ENCODE measurements at places on chromosomes 16 and 17. TPM values are rescaled to one million over a fixed set of nuclear protein-coding genes. Genes with fewer than 3 reads are reported as not detected.

DNA sequence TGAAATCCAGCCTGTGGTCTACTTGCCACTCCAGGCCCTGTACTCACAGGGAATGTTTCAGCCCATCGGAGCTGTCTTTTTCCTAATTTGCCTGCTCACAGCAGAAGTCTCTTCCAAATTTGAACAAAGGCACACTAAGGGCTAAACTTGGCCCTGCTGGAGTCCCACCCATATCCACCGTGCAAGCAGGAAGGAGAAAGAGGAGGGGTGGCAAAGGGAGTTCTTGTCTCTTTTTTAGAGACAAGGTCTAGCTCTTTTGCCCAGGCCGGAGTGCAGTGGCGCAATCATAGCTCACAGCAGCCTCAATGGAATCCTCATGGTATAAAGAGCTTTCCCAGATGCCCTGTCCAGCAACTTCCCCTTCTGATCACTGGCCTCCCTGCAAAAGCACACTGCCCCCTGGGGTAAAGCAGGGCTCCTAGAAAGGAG, 2.7 kb upstream of the PRM1 start:
- DNase-seq: no peak
- no peak overlapping the region for H3K27ac ChIP-seq
- H3K27me3 ChIP-seq: no peaks in the 10 kb centered on the region
- H3K4me1 ChIP-seq: peaks cover 6% of the 10 kb centered on the region
- no peak overlapping the region for H3K4me3 ChIP-seq

GRCh38 chr17:35709874-35710273, 21.6 kb upstream of the RASL10B start:
- no peak overlapping the region for H3K27ac ChIP-seq
- H3K4me1 ChIP-seq: peaks cover 12% of the 10 kb centered on the region
- no peaks in the 10 kb centered on the region for H3K36me3 ChIP-seq
- H3K27me3 ChIP-seq: no peaks in the 10 kb centered on the region
- H3K4me3 ChIP-seq: no peak overlapping the region

DNA sequence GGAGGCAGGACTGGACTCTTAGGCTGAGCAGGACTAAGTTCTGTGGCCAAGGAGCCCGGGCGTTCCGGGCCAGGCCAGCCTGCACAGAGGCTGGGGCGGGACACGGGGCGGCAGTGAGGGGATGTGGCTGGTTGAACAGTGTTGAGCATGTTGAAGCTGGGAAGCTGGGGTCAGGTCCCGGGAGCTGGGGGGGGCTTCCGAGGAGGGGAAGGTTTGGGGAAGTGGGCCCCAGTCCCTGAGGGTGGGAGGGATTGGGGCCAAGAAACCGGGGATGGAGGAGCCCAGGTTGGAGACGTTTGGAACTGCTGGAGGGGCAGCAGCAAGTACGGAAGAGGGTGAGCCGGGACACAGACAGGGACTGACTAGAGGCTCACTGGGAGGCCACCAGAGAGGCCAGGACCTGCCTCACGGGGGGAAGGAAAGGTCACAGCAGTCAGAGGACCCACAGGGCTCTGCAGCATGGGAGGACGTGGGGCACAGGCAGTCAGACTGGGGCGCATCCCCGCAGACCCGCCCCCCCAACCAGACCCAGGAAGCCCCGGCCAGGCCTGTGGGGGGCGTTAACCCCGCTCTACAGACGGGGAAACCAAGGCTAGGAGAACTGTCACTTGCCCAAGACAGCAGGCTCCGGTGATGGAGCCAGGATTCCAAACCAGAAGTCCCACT, 9.5 kb downstream of the TAX1BP3 start:
- H3K27ac ChIP-seq: peak overlapping the region; percentile 85
- H3K4me3 ChIP-seq: no peak overlapping the region

DNA sequence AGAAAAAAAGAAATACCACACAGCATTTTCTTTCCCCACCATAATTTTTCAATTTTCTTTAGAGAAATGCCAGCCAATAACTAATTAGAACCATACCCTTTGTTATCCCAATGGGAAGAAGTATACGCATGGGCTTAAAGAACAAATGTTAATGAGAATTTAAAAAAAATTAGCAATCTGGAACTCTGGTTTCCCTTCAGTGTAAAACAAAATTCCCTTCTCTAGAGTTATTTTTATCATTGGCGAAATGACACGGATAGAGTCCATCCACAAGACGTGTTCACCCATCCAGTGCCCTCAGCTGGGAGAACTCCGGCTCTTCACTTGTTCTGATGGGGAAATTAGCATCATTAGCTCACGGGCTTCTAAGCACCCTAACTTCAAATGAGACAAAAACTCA, 3.3 kb downstream of the NXN start:
- DNase-seq: no peak
- H3K27me3 ChIP-seq: no peaks in the 10 kb centered on the region
- peaks cover 26% of the 10 kb centered on the region for H3K4me1 ChIP-seq
- peak overlapping the region; percentile 94 for H3K27ac ChIP-seq

- H3K4me1 ChIP-seq: no peaks in the 10 kb centered on the region
- H3K36me3 ChIP-seq: no peaks in the 10 kb centered on the region
- DNase-seq: no peak
- peak overlapping the region; percentile 3 for H3K27ac ChIP-seq
Measured at GRCh38 chr17:71330099-71330375, 790.8 kb upstream of the SOX9 start.

DNA sequence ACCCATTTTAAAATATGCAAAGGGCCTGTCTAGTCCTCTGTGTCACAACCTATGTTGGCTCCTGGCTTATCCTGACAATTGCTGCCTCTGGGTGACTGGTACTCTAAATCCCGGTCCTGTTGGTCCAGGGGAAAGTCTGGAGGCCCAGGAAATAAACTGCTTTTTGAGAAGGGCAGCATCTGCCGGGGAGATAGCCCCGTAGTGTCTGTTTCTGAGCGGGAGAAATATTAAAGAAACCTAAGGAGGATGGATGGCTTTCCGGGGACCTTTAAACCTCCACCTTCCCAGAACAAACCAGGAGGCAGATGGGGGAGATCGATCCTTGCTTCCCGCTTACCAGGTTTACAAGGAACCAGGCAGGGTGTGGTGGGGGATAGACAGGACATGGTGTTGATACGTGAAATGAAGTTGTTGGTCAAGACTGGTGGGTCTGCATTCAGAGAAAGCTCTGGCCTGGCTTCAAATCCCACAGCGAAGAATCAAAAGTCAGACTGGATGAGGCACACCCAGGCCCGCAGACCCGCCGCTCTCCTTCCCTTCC, 3.8 kb downstream of the HOXB2 start:
- no peaks in the 10 kb centered on the region for H3K36me3 ChIP-seq
- H3K4me1 ChIP-seq: peaks cover 14% of the 10 kb centered on the region
- peak overlapping the region; percentile 96 for H3K27ac ChIP-seq
- H3K27me3 ChIP-seq: peaks cover 76% of the 10 kb centered on the region

DNA sequence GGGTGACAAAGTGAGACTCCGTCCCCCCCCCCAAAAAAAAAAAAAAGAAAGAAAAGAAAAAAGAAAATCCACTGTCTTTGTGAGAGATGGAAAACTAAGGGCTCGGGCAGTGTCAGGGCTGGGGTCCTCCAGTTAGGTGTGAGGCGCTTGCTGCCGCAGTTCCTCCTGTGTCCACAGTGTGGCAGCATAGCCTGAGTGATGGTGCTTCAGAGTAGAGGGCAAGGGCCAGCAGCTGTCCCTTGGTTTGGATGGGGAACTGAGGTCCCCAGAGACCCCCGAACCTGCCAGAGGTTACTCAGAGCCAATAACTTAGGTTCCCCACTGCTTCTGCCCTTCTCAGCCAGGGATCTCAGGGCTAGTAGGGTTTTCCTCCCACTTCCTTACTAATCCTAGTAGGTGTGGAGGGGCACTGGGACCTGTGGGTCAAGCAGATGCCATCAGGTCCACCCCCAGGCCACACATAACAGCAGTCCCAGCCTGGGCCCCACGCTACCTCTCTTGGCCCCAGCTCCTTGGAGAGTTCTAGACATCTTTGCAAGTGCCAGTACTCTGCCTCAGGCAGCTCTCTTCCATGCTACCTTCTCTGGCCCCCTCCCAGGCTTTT, 7.9 kb upstream of the LLGL1 start:
- no peak overlapping the region for H3K27ac ChIP-seq
- no peak overlapping the region for H3K4me3 ChIP-seq
- H3K27me3 ChIP-seq: no peaks in the 10 kb centered on the region
- H3K4me1 ChIP-seq: no peaks in the 10 kb centered on the region
- DNase-seq: peak; percentile 80

DNA sequence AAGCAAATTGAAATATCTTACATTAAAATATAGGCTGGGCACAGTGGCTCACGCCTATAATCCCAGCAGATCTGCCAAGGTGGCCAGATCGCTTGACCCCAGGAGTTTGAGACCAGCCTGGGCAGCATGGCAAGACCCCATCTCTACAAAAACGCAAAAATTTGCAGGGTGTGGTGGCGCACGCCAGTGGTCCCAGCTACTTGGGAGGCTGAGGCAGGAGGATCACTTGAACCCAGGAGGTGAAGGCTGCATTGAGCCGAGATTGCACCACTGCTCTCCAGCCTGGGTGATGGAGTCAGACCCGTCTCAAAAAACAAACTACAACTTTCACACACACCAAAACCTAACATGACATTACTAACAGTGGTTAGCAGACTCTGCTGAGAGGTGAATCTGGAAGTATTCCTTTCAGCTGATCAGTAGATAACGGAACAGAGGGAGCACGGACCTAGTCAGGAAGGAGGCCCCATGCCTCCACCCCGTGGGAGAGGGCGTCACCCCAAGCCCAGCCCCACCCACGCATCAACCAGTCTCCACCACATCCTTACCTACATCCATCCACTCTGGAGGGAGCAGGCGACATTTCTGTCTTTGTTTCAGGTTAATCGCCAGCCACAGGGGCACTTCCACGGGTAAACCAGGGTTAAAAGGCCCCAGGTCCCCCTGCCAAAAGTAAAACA, 1.7 kb downstream of the GINS2 start:
- H3K27me3 ChIP-seq: no peaks in the 10 kb centered on the region
- H3K27ac ChIP-seq: no peak overlapping the region
- no peak for DNase-seq

DNA sequence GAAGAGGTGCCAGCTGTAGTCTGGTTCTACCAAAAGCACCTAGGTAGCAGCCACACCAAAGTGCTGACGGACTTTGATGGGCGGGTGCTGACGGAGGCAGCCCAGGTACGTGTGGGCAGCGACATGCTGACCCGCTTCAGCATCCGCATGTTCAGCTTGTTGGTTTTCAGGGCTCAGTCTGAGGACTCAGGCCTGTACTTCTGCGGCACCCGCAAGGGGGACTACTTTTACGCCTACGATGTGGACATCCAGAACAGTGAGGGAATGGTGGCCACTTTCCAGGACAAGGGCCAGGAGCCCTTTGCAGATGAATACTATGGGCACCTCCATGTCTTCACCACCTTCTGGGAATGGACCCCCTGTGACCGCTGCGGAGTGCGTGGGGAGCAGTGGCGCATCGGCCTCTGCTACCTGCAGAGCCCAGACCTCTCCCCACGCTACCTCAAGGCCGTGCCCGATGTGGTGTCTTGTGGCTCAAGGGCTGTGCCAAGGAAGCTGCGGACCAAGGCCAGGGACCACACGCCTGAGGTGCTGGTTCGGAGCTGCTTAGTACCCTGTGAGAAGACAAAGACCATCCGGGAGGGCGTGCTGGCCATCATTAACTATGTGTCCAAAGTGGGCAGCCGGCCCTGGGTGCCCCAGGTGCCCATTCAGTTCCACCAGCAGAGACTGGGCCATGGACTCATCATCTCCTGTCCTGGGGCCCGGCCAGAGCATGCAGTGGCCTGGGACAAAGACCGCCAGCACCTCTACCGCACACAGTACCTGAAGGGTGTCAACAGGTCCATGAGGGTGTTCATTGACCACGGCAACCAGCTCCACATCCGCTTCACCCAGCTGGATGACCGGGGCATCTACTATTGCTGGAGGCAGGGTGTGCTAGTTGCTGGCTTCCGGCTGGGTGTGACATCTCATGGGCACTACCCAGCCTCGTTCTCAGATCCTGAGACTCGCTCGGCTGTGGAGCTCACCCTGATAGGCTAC, 5.0 kb upstream of the EFTUD2 start:
- H3K36me3 ChIP-seq: no peaks in the 10 kb centered on the region
- H3K4me1 ChIP-seq: peaks cover 18% of the 10 kb centered on the region
- no peaks in the 10 kb centered on the region for H3K27me3 ChIP-seq

DNA sequence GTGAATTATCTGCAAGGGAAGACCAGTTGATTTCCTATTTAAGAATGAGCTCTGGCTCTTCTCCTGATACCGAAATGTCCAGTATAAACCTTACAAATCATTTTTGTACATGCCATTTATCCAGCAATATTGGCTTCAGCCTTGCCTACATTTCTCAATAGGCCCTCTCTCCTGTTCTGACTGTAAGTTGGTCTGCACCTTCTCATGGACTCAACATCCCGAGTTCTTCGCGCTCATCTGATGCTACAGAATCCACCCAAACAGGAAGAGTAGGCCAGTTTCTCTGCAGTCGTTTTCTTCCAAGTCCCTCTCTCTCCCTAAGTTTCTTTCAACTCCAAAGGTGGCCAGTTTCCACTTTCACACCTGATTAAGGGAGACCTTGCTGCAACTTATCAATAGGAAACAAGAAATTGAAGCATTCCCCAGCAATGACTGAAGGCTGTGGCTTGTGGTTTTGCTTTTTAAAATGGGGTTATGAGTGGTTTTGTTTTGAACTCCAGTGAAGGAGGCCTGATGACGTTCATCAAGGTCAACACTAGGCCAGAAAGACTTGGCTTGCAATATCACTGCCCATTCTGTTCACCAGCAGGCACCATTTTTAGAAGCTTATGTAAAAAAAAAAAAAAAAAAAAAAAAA, 383.0 kb downstream of the MAF start:
- H3K4me3 ChIP-seq: no peak overlapping the region
- no peaks in the 10 kb centered on the region for H3K36me3 ChIP-seq
- H3K4me1 ChIP-seq: no peaks in the 10 kb centered on the region
- no peak overlapping the region for H3K27ac ChIP-seq

DNA sequence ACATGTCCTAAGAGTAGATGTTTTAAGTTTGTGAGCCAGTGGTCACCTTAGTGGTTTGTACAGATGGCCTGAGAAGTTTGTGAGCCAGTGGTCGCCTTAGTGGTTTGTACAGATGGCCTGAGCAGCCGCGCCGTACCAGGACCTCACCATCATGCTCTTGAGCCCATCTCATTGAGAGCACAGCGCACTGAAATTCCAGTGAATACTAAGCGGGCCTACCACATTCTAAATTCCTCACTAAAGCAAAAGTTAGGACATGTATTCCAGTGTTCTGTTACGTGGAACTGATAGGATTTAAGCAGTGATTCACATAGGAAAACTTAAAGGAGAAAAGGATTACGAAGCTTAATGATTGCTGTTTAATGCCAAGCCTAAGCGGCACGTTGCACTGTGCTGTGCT, 3.9 kb downstream of the USP10 start:
- peak overlapping the region; percentile 32 for H3K27ac ChIP-seq
- no peaks in the 10 kb centered on the region for H3K36me3 ChIP-seq
- H3K27me3 ChIP-seq: no peaks in the 10 kb centered on the region

GRCh38 chr16:14300705-14301168, 229.6 kb downstream of the MRTFB start:
- H3K4me1 ChIP-seq: peaks cover 5% of the 10 kb centered on the region
- H3K4me3 ChIP-seq: no peak overlapping the region
- H3K27ac ChIP-seq: no peak overlapping the region
- no peaks in the 10 kb centered on the region for H3K27me3 ChIP-seq
- peak; percentile 86 for DNase-seq

- H3K36me3 ChIP-seq: no peaks in the 10 kb centered on the region
- no peak for DNase-seq
- no peak overlapping the region for H3K27ac ChIP-seq
- H3K27me3 ChIP-seq: no peaks in the 10 kb centered on the region
Measured at GRCh38 chr16:72705801-72706200, 342.1 kb downstream of the ZFHX3 start.

- no peak overlapping the region for H3K27ac ChIP-seq
- H3K4me3 ChIP-seq: no peak overlapping the region
- no peaks in the 10 kb centered on the region for H3K27me3 ChIP-seq
- no peak for DNase-seq
Measured at GRCh38 chr16:30808146-30808545, 21.1 kb upstream of the ZNF629 start.

PRSS8 gene
- 320 TPM for polyA plus RNA-seq

TK2 gene
- 10.1 TPM for polyA plus RNA-seq

SULT1A4 gene
- 26.1 TPM for polyA plus RNA-seq

MYH3 gene
- 1.9 TPM for polyA plus RNA-seq

GGA2 gene
- polyA plus RNA-seq: 76.6 TPM

MEIOC gene
- 0.18 TPM for polyA plus RNA-seq

Data from hepatocyte (in vitro differentiated cells).